Stimulated activated CD8-positive, alpha-beta memory T cell treated with anti-CD3 and anti-CD28 coated beads, Interleukin-15, amount 100 ng/mL, for 24 hours (primary cell): ENCODE measurements at places on chromosomes 6 and 20.

DNA sequence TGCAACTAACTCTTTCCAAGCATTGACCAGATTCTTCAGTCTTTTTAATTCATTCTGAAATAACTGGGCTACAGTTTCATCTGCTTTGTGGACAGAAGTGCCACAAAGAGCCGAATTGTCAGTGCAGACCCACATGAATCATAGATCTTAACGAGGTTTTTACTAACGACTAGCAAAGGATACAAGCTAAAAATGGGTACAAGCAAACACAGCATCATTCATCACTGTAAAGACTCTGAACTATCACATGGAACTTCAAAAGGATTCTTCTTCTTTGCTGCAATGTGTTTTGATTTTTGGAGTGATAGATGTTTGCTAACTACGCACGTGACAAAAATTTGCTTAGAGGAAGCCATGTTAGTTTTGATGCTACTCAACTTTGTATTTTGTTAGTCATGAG lies 227.1 kb downstream of the ESR1 start:
- no peak for DNase-seq

GRCh38 chr6:6788394-6789032 lies 200.0 kb downstream of the LY86 start:
- no peak for DNase-seq

DNA sequence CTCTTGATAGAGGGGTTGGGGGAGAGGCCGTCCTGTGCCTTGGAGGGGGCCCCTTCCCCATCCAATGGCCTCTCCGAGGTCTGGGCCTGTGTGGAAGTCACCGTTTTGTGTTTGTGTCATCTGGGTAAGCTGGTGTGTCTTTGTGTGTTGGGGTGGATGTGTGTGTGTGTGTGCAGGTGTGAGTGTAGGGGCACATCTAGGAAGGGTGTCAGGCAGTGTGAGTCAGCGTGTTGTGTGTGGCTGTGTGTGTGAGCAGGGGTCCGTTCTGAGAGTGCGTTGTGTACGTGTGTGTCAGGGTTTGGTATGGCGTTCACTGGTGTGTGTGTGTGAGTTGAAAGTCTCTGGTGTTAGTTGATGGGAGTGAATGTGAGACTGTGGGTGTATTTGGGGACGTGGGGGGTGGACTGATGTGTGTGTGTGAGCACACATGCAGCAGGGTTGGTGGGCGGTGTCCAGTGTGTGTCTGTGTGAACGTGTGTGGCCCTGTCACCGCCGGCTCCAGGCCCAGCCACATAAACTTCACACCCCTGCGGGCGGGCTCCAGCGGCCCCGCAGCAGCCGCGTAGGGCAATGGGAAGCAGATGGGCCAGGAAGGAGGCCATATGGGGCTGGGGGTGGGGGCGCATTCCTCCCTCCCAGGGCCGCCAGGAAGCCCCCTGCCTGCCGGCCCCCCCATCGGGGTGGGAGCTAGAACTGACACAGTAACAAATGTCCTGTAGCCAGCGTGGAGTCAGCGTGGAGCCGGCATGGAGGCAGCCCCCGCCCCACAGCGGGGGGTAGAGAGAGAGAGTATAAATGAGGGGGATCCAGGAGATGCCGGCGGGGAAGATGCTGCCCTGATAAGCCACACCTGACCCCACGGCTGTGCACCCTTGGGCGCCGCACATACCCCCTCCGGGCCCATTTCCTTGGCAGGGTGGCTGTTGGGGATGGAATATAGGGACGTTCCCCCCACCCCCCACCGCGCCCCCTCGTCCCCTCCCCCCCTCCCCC lies 32.1 kb downstream of the SNAI1 start:
- DNase-seq, result no peak

DNA sequence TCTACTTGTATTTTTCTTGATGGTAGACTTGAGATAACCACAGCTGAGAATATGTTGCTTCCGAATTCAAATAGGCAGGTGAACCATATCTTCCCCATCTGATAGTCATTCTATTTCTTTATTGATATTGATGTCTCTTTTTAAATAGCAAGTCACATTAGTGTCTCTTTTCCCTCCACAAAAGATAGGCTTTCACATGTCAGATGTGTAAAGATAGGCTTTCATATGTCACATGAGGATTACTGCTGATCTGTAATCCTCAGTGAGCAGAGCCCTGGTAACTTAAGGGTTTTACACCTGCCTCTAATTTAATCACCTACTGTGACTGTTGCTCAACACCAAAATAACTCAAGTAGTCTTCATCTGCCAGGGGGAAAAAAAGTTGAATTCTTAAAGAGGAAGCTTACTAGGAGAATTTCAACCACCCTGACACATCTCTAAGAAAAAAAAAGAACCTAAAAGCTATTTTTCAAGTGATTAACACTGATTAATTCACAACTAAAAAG lies 45.3 kb upstream of the TRDN start:
- no peak for DNase-seq

DNA sequence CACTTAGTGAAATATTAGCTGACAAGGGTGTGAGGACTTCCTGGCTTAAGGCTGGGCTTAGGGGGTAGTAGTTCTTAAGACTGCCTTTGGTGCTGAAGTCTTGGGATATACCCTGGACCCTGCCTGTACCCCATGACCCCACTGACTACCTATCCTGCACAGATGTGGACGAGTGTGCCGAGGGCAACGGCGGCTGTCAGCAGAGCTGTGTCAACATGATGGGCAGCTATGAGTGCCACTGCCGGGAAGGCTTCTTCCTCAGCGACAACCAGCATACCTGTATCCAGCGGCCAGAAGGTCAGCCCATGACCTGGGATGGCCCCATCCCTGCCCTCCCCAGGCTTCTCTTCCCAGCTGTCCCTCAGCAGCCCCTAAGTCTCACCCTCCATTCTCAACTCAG lies 17.8 kb downstream of the SCUBE3 start:
- DNase-seq, result no peak

- no peak for DNase-seq
Measured at GRCh38 chr6:169320013-169320412, 66.4 kb upstream of the THBS2 start.

DNA sequence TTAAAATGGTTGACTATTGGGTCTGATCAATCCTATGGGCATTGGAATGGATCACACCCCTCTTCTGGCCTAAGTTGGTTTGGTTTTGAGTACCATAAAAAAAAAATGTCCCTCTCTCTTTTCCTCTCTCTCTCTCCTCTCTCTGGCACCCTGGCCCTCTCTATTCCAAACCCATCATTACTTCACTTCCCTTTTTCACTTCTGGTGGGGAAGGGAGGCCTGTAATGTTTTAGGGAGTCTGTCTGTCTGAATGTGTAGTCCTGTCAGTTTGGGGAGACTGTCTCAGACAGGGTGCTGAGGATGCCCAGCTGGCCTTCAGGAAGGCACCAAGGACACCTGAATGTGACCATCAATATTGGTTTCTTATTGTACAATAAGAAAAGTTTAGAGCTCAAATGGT lies 165.8 kb downstream of the CD24 start:
- DNase-seq, result no peak

DNA sequence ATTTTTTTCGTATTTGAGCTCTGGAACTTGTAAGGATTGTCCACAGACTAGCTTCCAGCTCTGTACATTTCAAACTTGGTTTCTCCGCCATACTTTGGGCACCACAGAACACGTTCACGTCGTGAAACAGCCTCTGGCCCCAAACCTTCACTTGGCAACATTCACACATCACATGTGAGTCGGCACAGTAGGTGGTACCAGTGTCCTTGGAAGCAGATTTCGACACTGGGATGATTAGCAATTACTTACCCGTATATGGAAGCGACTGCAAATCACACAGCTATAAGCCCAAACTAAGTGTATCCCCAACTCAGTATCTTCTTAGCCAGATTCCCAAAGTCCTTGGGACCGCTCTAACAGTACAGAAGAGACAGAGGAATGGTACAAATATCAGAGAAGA lies 60.2 kb downstream of the MAFB start:
- no peak for DNase-seq

- DNase-seq, result no peak
Measured at GRCh38 chr6:5994234-5994998, 12.3 kb downstream of the NRN1 start.

GRCh38 chr6:104540743-104541142 lies 319.0 kb downstream of the HACE1 start:
- DNase-seq, result no peak

DNA sequence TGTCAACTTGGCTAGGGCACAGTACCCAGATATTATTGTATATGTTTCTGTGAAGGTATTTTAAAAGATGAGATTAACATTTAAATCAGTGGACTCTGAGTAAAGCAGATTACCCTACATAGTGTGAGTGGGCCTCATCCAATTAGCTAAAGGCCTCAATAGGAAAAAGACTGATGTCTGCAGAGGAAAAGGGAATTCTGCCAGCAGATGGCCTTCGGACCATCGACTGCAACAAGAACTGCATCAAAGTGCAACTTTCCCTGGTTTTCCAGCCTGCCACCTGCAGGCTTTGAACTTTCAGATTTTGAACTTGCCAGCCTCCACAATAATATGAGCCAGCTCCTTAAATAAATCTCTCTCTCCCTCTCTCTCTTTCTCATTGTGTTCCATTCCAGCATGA lies 80.5 kb downstream of the IMPG1 start:
- no peak for DNase-seq

GRCh38 chr6:10487668-10488327 lies 33.4 kb upstream of the GCNT2 start:
- no peak for DNase-seq

GRCh38 chr6:21161707-21162106 lies 431.8 kb upstream of the SOX4 start:
- DNase-seq, result no peak

DNA sequence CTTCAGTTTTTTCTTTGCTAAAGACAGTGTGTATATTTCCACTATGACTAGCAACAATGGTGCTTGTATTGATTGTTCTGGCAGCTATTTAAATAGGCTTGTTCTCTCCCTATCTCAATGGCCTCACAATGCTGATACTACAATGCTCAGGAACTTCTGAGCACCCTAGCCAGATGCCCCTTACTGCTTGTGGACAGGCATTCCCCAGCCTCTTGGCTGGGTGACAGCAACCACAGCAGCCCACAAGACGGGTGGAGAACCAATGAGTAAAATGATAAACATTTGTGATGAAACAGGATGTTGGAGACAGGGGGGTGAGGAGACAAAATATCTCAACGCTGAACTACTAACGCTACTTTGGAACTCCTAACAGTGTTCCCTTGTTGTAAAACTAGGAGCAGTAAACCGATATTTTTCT lies 42.3 kb downstream of the HIVEP2 start:
- DNase-seq, result no peak

DNA sequence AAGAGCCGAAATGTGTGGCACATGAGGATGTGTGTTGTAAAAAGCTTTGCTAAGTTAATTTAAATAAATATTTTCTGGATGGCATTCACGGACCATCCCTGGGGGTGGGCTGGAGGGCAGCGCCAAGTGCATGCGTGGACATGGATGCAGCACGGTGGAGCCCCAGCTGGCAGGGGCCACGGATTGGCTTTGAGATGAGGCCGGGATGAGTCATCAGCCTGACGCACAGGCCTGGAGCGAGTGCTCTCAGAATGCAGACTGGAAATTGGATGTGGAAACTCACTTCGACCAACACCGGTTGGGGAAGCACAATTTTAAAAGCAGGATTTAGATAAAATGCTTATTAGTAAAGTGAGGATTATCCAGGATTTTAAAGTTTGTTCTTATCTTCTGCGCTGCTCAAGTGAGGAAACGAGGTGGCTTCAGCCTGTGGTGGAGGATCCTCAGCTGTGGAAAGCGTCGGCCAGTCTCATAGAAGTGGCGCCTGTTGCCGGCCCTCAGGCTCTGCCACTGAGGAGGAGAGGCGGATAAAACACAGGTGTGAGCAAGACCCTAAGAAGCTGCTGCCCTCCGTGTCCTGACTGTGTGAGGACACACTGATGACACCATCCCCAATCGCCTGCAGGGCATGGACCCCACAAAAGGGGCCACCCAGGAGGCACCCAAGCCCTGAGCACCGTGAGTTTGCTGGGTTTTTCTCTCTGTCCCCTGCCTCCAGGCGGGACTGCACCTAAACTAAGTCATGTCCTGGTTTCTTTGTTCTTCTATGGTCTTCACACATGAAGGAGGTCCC lies 279.7 kb downstream of the CDH4 start:
- no peak for DNase-seq

- DNase-seq, result no peak
Measured at GRCh38 chr6:80535914-80536565, 429.6 kb downstream of the BCKDHB start.

GRCh38 chr20:58981628-58982364 lies 740 bp downstream of the NELFCD start:
- DNase-seq, result no peak
